ENCODE measurements at places on chromosomes 3 and 15.

GRCh38 chr3:33918126-33918756 lies 119.8 kb downstream of the PDCD6IP start:
- DNase-seq: no peak

DNA sequence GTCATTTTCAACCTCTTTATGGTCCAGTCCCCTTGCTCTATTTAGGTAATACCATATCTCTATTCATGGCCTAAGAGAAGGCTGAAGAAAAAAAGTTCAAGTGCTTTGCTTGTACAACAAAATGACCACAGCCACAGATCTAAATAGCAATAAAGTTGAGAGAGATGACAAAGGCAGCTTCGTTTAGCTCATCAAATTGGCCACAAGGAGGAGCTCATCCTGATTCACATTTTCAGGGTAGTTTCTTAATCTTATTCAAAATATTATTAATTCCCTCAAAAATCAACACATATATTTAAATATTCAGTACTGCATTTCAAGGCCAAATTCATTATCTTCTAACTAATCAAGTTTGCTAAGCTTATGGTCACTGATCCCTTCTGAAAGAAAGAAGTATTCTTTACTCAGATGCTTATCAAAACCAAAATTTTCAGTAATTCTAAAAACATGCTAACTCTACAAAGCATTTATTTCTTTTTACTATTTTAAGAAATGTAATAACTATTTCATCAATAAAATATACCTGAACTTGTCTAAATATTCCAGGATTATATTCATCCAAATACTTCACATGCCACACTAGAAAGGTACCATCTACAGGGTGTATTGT lies 85.5 kb downstream of the DMXL2 start:
- DNase-seq: no peak

GRCh38 chr3:121822973-121823372 lies 11.9 kb downstream of the IQCB1 start:
- DNase-seq: no peak

- DNase-seq: no peak
Observed at GRCh38 chr3:66507423-66508260, 6.8 kb upstream of the LRIG1 start.

DNA sequence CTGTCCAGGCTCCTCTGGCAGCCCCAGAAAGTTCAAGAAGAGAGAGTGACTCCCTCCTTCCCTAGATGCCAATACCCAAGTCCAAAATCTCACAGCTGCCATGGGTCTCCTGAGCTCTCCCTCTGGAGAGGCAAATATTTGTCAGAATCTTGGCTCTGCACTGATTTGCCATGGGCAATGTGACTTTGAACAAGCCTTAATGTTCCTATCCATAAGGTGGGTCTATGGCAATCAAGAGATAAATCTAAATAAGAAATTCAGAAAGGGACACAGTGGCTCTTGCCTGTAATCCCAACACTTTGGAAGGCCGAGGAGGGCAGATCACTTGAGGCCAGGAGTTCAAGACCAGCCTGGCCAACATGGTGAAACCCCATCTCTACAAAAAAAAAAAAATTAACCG lies 12.4 kb upstream of the WNT7A start:
- no peak for DNase-seq

DNA sequence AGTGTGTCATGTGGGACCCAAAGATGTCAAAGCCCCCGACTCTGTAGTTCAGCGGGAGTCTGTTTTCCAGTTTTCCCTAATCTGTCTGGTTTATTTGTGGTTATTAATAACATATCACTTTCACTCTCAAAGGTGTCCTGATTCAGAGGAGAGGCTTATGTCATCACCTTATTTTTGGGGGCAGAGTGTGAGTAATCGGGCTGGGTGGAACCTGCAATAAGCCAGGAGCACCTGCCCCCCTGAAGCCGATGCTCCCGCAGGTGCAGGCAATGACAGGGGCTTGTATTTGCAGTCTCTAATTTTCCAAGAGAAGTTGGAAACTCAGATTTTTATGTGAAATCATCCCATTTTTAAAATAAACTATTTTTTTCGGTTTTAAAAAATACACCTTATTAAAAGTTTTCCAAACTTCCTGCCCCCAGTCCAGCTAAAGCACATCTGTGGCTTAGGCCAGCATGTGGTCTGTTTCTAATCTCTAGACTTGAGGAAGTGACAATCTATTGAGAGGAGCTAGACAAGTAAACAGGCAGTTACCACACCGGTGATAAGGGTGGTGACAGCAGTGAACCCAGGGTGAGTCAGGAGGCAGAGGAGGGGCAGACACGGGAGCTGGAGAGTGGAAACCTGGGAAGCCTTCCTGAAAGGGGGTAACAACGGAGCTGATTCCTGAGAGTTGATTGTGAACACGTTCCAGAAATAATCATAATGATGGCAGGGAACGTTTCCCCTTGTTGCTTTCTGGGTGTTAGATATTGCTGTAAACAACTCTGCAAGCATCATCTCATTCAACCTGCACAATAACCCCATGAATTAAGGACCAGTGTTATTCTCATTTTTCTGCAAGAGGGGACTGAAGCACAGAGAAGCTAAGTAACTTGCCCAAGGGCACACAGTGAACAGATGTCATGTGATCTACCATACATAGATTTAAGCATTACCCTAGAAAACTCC lies 37.2 kb downstream of the BHLHE40 start:
- DNase-seq: no peak

DNA sequence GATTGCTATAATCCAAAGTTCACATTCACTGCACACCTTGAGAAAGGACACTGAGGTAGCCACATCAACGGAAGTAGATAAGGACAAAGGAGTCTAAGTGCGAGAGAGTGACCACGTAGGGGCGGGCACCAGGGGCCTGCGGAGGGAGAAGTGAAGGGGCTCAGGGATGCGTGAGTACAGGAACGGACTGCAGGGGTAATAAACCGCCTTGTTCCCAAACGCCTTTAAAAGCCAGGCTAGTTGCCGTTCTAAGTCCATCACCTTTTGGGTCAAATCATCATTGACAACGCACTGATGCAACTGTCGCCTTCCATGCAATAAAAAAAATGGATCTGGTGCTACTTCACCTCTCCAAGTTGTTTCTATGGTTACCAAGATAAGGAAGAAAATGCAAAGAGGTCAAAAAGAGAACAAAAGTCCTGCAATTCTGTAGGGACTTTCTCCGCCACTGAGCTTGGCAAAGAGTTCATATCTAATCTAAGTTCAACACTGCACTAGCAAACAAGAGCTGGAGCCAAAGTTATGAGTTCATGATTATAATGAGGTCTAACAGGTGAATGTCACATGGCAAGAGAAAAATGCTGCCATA lies 32.6 kb upstream of the ATP11B start:
- DNase-seq: no peak

Data from NCI-H2171 (cell line).